ENCODE measurements at places on chromosomes 6 and 20.

GRCh38 chr6:150297327-150298029, 71.3 kb upstream of the IYD start:
- H3K27ac ChIP-seq, result no peak overlapping the region
- no peak for DNase-seq
- no peak overlapping the region for H3K4me3 ChIP-seq

- no peak for DNase-seq
- no peak overlapping the region for H3K4me3 ChIP-seq
- no peaks in the 10 kb centered on the region for H3K27me3 ChIP-seq
- peaks cover 3% of the 10 kb centered on the region for H3K4me1 ChIP-seq
- H3K27ac ChIP-seq, result no peak overlapping the region
These were observed 24.4 kb upstream of the EDN1 start for GRCh38 chr6:12265791-12266190.

DNA sequence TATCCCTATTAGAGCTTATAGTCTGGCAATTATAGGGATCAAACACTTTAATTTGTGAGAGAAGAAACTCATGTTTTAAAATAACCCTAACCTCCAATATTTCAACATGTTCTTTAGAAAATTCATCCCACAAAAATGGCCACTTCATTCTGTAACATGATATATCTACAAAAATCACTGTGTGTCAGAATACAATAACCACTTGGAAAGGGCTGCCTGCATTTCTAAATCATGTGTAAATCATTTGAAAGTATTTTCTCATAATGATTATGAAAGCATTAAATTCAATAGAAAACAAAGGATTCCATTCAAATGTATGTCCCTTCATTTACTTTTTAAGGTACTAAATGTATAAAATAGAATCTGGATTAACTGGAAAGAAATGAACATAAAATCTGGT, 101.4 kb upstream of the NHSL1 start:
- H3K4me3 ChIP-seq, result no peak overlapping the region
- H3K36me3 ChIP-seq, result no peaks in the 10 kb centered on the region
- no peak for DNase-seq
- H3K27me3 ChIP-seq, result no peaks in the 10 kb centered on the region

DNA sequence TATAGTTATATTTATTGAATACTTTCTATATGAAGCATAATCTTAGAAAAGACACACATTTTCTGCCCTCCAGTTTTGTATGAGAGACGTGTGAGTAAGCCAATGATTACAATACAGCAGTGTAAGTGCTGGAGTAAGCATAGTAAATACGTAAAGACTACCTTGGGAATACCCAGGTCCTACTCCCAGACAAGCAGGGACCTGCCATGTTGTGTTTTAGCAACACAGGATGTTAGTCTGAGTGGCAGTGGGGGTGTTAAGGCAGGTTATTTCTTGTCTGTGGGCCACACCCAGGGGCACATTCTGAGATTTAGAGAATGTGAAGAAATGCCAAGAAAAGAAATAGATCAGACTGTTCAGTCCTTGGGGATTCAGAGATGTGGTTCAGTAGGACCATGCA, 34.3 kb upstream of the RNF144B start:
- H3K4me1 ChIP-seq, result no peaks in the 10 kb centered on the region
- no peaks in the 10 kb centered on the region for H3K27me3 ChIP-seq
- no peaks in the 10 kb centered on the region for H3K36me3 ChIP-seq
- no peak overlapping the region for H3K4me3 ChIP-seq

- H3K36me3 ChIP-seq, result peaks cover 11% of the 10 kb centered on the region
- H3K27me3 ChIP-seq, result no peaks in the 10 kb centered on the region
- H3K4me1 ChIP-seq, result peaks cover 52% of the 10 kb centered on the region
- H3K27ac ChIP-seq, result peak overlapping the region; percentile 95
- peak; percentile 59 for DNase-seq
These were observed 471 bp downstream of the EZR start for GRCh38 chr6:158818581-158819212.

GRCh38 chr6:166714581-166714980, 87.5 kb upstream of the RPS6KA2 start:
- H3K36me3 ChIP-seq, result no peaks in the 10 kb centered on the region
- no peak for DNase-seq
- H3K27me3 ChIP-seq, result no peaks in the 10 kb centered on the region
- no peaks in the 10 kb centered on the region for H3K4me1 ChIP-seq
- H3K27ac ChIP-seq, result no peak overlapping the region

DNA sequence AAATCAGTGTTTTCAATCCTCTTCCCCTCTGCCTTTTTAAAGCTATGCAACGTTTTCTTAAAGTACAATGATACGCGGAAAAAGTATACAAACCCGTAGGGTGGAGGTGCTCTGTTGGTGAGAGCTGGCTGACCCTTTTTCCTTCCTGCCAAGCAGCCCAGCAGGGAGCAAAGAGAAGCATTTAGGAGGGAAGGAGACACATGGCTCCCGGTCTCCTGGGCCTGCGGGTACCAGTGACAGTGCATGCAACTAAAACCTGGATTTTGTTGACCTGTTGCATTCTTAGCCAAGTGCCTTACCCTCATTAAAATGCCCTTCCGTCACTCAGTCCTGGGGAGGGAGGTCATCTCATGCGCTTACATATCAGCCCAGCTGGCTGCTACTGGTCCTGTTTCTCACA, 87.2 kb downstream of the SLX4IP start:
- H3K4me3 ChIP-seq, result no peak overlapping the region
- no peak for DNase-seq
- no peaks in the 10 kb centered on the region for H3K27me3 ChIP-seq
- no peaks in the 10 kb centered on the region for H3K36me3 ChIP-seq

- H3K4me3 ChIP-seq, result no peak overlapping the region
- H3K4me1 ChIP-seq, result no peaks in the 10 kb centered on the region
- no peak overlapping the region for H3K27ac ChIP-seq
- no peaks in the 10 kb centered on the region for H3K36me3 ChIP-seq
These were observed 58.6 kb downstream of the PPP1R3G start for GRCh38 chr6:5143634-5144311.

- H3K36me3 ChIP-seq, result no peaks in the 10 kb centered on the region
- H3K27ac ChIP-seq, result no peak overlapping the region
- no peaks in the 10 kb centered on the region for H3K4me1 ChIP-seq
- H3K4me3 ChIP-seq, result no peak overlapping the region
These were observed 25.7 kb downstream of the BMP7 start for GRCh38 chr20:57240581-57241362.

DNA sequence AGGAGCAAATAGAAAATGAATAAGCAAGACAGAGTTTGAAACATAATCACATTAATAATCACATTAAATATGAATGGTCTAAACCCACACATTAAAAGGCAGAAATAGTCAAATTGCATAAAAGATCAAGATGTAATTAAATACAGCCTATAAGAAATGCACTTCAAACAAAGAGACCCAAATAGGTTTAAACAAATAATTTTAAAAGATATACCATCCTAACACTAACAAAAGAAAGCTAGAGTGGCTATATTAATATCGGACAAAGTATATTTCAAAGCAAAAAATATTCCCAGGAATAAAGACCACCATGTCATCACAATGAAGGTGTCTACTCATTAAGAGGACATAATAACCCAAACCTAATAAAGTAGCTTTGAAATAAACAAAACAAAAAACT, 140.2 kb downstream of the WDR27 start:
- no peaks in the 10 kb centered on the region for H3K4me1 ChIP-seq
- no peak overlapping the region for H3K27ac ChIP-seq
- H3K27me3 ChIP-seq, result no peaks in the 10 kb centered on the region

DNA sequence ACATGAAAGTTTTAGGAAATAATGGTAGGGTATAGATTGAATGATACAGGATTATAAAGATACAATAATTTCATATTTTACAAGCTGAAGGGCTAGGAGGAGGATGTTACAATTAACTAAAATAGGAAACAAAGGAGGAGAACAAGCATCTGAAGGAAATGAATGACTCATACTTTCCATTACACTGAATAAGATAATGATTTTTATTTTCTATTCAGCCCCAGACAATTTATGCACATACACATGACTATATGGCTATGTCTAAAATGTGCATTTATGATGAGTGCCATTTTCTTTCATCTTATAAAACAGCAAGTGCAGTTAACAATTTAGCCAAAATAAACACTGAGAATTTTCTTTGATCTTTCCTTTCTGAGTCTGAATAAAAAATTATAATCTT, 994.6 kb upstream of the ADGRB3 start:
- no peaks in the 10 kb centered on the region for H3K4me1 ChIP-seq
- no peaks in the 10 kb centered on the region for H3K27me3 ChIP-seq
- DNase-seq, result no peak
- no peak overlapping the region for H3K27ac ChIP-seq

DNA sequence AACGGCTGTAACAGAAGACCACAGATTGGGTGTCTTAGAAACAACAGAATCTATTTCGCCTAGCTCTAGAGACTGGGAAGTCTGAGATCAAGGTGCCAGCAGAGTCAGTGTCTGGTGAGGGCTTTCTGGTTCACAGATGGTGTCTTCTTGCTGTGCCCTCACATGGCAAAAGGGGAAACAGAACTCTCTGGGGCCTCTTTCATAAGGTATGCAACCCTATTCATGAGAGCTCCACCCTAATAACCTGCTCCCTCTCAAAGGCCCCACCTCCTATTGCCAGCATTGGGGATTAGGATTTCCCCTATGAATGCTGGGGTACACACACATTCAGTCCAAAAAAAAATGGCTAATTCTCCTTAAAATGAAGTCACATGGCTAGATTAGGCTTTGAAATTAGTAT, 10.0 kb downstream of the TXNDC5 start:
- peaks cover 65% of the 10 kb centered on the region for H3K36me3 ChIP-seq
- no peak for DNase-seq
- no peaks in the 10 kb centered on the region for H3K4me1 ChIP-seq
- H3K27ac ChIP-seq, result no peak overlapping the region
- no peak overlapping the region for H3K4me3 ChIP-seq

DNA sequence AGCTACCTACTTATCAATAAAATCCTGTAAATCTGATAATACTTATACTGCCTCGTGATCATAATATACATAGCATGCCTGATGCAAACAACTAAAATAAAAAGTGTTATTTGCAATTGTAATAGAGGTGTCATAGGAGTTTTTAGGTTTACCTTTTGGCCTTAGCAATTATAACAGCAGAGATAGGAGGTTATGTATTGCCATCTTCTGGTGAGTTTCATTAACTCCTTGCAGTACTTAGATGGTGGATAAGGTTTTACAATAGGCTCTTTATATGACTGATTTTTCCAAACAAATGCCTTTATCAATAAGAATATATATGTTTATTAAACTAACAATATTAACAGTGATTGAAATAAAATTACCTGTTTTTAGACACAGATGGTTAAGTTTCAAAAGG, 27.8 kb upstream of the MYCT1 start:
- H3K4me3 ChIP-seq, result no peak overlapping the region
- H3K27me3 ChIP-seq, result no peaks in the 10 kb centered on the region

GRCh38 chr6:12150812-12151432, 138.8 kb downstream of the HIVEP1 start:
- H3K27ac ChIP-seq, result no peak overlapping the region
- no peaks in the 10 kb centered on the region for H3K4me1 ChIP-seq
- H3K27me3 ChIP-seq, result no peaks in the 10 kb centered on the region
- no peak for DNase-seq

DNA sequence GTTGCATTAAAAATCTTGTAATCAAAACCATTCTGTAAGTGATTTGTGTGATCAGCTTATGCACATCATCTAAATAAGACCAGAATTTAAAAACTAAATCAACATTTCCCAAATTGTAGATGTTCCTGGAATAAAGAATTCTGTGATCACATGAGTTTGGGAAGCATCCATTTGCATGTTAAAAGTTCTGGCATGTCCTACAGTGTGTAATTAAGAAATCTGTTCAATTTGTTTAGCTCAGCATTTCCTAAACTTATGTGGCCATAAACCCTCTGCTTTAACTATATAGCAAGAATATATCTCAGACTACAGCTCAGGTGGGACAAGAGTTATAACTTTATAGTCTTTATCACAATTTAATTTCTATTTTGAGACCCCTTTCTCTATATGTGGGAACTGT, 399.1 kb downstream of the LAMA2 start:
- H3K36me3 ChIP-seq, result no peaks in the 10 kb centered on the region
- H3K4me3 ChIP-seq, result no peak overlapping the region
- DNase-seq, result no peak
- H3K4me1 ChIP-seq, result no peaks in the 10 kb centered on the region
- no peaks in the 10 kb centered on the region for H3K27me3 ChIP-seq
- no peak overlapping the region for H3K27ac ChIP-seq

DNA sequence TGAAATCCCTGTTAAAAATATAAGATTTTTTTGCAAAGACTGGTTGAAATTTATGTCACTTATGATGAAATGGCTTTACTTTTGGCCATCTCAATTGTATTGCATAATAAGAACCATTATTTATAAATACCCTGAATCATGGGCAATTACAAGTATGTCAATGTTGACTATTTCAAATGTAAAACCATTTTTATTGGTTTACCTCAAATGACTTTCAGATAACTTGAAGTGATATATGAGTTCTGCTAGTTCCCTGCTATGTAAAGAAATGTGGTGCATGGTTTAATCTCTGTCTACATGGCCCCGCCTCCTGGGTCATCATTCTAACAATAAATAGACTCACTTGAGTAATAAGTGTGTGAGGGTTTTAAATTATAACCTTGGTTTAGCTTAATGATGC, 275.6 kb upstream of the PREP start:
- no peaks in the 10 kb centered on the region for H3K27me3 ChIP-seq
- H3K27ac ChIP-seq, result no peak overlapping the region
- no peaks in the 10 kb centered on the region for H3K4me1 ChIP-seq
- no peak for DNase-seq

DNA sequence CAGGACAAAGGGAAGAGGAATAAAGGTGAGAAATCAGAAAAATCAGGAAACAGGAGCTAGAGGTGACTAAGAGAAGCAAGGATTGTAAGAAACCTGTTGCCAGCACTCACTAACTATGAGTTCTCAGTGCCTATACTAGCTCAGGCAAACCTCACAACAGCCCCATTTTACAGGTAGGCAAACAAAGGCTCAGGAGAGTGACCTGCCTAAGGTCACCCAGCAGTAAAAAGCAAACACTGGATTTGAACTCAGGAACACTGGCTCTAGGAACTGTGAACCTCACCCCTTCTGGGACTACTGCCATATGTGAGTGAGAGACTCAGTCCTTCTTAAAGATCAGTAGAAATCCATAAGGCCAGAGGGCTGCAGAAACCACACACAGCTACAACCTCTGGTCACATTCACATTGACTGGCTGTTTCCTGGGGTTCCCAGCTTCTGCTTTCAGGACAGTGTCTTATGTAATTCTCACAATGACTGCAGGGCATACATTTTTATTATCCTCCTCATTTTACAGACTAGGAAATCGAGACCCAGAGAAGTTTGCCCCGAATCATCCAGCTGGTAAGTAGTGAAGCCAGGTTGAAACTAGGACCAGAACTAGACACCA, 80.7 kb upstream of the MAFB start:
- H3K4me1 ChIP-seq, result no peaks in the 10 kb centered on the region
- DNase-seq, result no peak
- H3K27ac ChIP-seq, result no peak overlapping the region

GRCh38 chr6:142844065-142844755, 100.8 kb downstream of the HIVEP2 start:
- DNase-seq, result no peak
- no peak overlapping the region for H3K4me3 ChIP-seq
- H3K4me1 ChIP-seq, result peaks cover 50% of the 10 kb centered on the region
- H3K27ac ChIP-seq, result no peak overlapping the region

- no peaks in the 10 kb centered on the region for H3K4me1 ChIP-seq
- no peaks in the 10 kb centered on the region for H3K27me3 ChIP-seq
- peak; percentile 71 for DNase-seq
- H3K27ac ChIP-seq, result no peak overlapping the region
- no peaks in the 10 kb centered on the region for H3K36me3 ChIP-seq
- H3K4me3 ChIP-seq, result no peak overlapping the region
These were observed 205.6 kb upstream of the RIN2 start for GRCh38 chr20:19552221-19553180.
